WERI-Rb-1 (cell line): ENCODE measurements at places on chromosomes 11 and 22.

DNA sequence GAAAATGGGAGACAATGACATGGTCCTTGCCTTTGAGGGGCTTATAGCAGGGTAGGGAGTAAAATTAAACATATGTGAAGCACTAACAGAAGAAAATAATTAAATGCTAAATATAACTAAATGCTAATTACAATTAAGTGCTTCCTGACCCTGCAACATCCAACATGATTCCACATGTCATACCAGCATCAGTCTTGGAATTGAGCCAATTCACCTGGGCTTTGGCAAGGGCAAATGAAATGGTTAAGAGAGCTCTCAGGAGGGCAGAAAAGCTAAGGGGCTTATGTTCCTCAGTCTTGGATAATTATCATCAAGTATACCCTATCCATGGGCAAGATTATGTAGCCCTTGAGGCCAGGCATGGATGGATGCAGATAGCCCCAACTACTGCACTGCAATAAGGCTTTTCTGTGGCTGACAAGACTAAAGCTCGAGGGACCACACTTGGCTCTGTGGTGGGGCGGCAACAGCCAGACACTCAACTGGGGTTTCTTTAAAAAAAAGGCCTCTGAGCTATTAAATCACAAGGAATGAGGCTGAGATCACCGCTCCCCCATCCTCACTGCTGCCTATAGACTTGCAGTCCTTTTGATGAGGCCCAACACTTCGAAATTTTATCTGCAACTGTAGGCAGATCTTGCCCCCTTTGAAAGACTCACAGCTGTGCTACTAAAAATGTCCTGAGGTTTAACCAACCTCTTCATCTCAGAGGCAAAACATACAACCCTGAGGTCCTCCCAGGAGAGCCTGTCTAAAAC lies 39.0 kb downstream of the IL18BP start:
- no peak for DNase-seq

- DNase-seq, result no peak
Measured at GRCh38 chr11:111205632-111206385, 39.7 kb upstream of the POU2AF2 start.

DNA sequence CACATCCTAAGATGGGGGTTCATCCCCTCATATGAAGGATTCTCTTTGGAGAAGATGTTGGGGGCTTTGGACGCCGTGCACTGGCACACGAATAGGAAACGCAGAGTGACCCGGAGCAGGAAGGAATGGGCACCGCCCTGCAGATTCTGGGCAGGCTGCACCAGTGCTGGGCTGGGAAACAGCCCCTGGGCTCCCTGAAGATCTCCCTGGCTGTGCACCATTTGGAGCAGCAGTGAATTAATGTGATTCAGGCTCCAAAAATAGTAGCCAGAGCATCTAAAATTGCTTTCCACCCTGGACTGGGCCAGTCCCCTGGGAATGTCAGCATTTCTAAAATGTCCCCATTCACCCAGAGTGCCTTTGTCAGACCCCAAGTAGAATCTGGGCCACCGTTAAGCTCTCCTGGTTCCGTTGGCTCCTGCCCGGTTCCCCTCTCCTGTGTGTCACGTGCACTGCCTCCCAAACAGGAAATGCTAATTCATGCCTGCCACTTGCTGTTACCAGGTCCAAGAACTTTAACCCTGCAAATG lies 18.6 kb downstream of the IRAG1 start:
- no peak for DNase-seq

DNA sequence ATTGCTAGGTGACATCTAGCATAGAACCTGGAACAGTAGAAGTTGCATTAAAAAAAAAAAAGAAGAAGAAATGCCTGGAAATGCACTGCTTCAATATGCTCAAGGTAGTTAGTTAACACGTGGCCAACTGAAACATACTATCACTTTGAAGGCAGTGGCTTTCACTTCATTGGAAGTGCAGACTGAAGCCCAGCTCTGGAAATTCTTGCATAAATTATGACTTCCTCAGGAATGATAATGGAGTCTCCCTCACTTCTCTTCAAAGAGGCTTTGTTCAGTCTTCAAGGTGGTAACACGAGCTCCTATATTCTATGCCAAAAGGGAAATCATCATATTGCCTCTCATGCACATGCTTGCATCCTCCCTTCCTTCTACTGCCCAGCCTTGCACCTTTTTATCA lies 715.9 kb upstream of the API5 start:
- no peak for DNase-seq

DNA sequence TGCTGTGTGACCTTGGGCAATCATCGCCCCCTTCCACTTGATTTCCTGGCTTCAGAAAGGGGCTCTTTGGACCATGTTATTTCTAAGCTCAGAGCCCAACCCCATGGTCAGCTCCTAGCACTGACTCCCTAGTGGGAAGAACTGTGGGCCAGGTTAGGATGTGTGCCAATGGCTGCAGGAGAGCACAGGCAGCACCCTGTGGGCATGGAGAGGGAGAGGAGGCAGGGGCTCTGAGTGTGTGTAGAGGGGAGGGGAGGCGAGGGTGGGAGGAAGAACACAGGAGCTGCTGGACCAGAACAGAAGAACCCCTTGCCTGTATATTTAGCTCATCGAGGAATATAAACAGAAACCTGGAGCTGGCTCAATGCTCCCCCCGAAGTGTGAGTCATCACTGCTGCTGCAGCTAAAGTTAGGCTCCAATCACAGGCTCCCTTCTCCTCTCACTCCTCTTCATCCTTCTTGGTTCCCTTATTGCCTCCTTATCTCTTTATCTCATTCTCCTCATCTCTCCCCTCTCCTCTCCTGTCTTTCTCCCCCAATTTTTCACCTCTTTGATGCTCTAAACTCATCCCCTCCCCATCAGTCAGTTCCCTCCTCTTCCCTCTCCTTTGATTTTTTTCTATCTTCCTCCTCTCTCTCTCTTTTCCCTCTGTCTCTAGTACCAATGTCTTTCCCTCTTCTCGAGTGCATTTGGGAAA lies 14.5 kb upstream of the RPS19BP1 start:
- DNase-seq, result no peak

DNA sequence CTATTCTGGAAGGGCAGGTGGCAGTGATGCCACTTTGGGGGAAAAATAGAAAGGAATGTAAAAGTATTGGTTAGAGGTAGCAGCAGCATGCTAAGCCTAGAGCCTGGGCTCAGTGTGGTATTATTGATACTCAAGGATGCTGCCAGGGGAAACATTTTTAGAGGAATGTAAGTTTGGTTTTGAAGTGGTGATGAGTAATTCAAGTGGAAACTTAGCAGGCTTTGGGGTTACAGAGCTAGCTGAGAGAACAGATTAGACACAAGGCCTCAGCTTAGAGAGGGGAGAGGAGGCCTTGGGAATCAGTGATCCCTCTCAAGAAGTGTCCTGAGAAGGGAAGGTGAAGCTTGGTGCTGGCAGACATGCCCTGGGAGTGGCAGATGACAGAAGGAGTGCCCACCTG lies 32.9 kb upstream of the DDI1 start:
- no peak for DNase-seq
